T-helper 9 cell (primary cell): ENCODE measurements at places on chromosomes 3 and 15.

- no peak for DNase-seq
Measured at GRCh38 chr3:99999536-99999935, 114.8 kb downstream of the FILIP1L start.

DNA sequence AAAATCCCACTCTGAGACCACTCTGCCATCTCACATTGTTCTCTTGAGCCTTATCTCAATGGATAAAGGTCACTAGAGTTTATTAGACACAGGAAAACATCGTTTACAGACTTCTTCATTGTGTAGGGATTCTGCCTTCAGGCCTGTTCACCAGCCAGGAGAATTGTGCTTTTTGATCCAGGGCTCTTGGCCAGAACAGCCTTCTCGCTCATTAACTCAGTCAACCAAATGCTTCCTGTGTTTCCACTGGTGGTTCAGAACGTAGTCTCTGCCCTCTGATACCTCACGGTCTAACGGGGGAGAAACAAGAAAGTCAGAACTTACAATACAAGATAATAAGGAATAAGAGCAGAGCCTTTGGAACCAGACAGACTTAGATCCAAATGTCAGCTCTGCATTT, 54.2 kb upstream of the TSEN2 start:
- no peak for DNase-seq

DNA sequence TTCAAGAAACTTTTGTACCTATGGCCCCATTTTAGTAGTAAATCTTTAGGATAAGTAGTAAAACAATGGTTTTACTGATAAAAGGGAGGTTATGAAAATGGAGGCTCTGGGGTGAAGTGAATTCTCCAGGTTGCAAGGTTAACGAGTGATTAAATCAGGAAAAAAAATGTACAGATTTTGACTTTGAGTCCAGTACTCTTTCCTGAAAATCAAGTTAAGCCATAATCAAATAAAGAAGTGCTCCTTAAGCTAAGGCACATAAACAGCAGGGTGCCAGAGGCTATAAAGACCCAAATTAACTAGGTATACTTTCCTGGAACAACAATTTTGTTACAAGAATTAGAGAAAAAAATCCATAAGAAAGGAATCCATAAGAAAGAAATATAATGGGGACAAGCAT, 114.7 kb downstream of the DPH6 start:
- no peak for DNase-seq

- no peak for DNase-seq
Measured at GRCh38 chr3:170324962-170325361, 32.6 kb upstream of the SKIL start.

DNA sequence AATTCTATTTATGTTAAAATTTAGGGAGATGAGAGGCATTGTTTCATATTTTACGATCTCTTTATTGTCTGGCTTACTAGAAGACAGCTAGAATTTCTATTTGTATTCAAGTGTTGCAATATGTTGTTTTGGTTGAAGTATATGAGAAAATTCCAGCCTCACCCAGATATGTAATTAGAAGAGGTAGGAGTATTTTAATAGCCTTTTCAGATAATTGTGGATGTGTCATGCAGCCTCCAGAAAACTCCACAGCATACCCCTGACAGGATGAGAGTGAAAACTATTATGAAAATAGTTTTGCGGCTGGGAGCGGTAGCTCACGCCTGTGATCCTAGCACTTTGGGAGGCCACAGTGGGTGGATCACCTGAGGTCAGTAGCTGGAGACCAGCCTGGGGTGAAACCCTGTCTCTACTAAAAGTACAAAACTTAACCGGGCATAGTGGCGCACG, 21.5 kb upstream of the USP3 start:
- no peak for DNase-seq

- DNase-seq, result no peak
Measured at GRCh38 chr3:131361464-131362421, 19.8 kb upstream of the NUDT16 start.

GRCh38 chr3:36827133-36827532, 62.8 kb upstream of the DCLK3 start:
- DNase-seq, result no peak

GRCh38 chr15:88604381-88605188, 16.6 kb upstream of the AEN start:
- no peak for DNase-seq

GRCh38 chr15:57138349-57138788, 219.9 kb downstream of the TCF12 start:
- no peak for DNase-seq

GRCh38 chr3:25287291-25287884, 140.7 kb upstream of the RARB start:
- no peak for DNase-seq

DNA sequence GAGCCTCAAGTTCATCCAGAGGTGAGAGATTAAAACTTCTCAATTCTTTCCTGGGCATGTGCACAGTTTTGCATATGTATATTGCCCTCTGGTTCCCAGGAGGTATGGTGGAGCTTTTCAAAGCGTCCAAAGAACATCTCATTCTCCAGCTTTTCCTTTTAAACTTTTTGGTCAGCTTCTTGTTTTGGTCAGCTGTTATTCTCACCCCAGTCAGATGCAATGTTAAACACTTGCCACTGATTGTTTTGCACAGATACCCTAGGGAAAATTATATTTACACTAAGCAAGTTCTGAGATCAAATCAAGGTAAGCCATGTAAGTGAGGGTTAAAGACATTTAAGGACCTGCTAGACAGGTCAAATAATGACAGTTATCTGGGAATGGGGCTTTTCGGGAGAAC, 261.3 kb downstream of the EDEM1 start:
- DNase-seq, result no peak

DNA sequence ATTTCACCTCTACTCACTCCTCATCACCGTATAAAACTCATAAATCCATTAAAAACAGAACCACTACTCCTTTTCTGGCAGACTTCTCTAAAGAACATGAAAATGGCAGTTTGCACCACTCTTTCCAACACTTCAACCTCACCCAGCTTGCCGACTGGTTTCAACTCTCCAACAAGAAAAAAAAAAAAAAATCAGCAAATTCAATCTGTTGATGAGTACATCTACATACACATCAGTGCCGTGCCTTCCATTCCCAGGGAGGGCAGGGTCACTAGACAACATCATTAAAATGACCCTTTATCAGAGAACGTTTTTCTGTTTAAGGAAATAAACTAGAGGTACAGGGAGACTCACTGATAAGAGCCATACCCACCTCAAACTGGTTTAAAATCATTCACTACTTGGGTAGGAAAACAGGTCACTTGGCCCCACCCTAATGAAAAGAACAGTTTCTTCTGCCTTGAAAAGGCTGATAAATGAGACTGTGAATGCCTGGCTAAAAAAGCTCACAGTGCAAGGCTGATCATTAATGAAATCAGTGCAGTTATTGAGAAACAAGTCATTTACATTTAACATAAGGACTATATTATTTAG, 6.0 kb downstream of the ANXA2 start:
- DNase-seq, result no peak

GRCh38 chr3:129238945-129239705, 10.3 kb upstream of the COPG1 start:
- no peak for DNase-seq

DNA sequence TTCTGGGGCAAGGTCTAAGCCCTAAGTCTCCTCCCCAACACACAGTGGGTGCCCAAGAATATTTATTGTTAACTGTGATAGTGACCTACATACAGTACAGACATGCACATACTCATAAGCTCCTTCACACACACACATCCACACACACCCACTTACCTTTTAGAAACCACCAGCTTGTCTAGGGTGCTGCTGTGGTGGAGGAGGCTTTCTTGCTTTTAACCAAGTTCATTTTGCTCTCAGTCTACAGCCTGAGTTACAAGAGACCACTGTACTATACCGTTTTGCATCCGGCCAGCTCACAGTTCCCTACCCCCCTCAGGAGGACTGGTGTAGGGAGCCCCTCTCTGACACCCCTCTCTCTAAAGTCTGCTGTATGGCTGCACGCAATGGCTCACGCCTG, 16.7 kb downstream of the DAPK2 start:
- DNase-seq, result no peak

- DNase-seq, result no peak
Measured at GRCh38 chr15:65541231-65541820, 11.1 kb downstream of the HACD3 start.

DNA sequence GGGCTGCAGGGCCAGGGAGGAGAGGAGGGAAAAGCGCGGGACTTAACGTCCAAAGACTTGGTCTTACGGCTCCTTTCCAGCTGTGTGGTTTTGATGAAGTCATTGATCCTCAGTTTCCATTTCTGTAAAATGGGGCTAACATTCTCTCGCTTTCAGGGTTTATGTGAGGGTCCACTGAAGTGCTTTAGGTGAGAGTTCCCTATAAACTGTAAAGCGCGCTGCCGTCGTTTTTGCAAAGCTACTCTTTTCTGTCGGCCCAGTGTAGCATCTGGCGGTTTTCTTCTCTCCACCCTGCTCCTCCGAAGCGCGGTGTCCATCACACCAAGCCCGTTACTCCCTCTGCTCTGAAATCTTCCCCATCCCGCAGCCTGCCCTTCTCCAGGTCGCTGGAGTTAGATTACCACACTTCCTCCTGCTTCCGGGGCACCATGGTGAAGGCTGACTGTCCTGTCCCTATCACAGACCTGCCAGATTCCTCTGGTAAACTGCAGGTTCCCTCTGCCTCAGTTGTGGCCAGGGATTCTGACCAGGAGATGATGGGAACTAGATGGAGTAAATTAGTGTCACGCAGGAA, 702 bp upstream of the DNAJC17 start:
- DNase-seq, result no peak

DNA sequence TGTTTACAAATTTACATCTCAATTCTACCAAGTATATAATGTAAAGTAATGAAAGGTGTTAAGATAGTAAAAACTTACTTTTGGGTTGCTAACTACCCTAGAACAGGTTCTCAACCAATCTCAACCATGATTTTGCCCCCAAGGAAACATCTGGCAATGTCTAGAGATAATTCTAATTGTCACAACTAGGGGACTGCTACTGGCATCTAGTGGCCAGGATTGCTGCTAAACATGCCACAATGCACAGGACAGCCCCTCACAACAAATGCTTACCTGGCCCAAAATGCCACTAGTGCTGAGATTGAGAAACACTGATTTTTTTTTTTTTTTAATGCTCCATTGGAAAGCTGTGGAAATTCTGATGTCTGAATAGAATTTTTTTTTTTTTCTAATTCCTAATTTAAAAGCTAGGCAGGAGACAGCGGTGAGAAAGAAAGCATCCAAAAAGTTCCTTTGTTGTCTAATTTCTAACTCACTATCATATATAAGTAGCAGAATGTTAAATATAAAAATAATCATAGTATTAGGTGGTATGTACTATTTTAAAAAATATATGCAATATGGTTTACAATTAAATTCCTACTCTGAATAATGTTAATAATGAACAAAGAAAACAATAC, 81.5 kb downstream of the TJP1 start:
- DNase-seq, result no peak

DNA sequence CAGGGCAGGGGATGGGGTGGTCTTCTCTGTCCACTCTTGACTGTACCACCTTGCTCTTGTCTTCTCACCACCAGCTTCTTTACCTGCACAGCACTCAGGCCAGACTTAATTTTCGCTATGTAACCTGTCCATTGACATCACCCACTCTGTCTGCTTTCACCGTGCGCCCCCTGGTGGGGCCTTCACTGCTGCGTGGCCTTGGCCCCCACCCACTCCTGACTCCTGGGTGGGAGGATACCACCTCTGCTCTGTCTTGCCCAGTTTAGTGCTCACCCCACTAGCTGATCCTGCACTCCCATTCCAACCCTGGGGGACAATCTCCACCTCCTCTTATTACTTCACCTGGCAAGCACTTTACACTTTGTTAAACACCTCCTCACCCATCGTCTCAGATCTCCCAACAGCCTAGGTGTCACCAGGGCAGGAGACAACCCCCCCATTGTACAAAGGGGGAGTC, 17.7 kb downstream of the PTH1R start:
- peak; percentile 79 for DNase-seq

DNA sequence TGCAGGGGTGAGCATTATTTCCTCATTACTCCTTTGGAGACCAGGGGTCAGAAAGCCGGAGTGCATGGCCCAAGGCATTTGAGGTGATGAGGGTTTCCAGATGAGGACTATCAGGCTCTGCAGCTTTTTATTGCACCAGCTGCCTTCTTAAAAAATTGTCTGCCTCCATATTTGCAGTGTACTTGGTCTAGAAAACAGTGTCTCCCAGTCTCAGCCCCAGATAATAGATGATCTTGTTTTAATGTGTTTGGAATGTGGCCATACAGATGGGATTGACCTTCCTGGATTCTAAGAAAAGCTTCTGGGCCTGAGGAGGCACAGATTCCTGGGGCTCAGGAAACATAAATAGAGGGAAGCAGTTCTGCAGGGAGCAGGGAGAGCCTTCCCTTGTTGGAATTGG, 123.3 kb downstream of the GABRG3 start:
- no peak for DNase-seq

DNA sequence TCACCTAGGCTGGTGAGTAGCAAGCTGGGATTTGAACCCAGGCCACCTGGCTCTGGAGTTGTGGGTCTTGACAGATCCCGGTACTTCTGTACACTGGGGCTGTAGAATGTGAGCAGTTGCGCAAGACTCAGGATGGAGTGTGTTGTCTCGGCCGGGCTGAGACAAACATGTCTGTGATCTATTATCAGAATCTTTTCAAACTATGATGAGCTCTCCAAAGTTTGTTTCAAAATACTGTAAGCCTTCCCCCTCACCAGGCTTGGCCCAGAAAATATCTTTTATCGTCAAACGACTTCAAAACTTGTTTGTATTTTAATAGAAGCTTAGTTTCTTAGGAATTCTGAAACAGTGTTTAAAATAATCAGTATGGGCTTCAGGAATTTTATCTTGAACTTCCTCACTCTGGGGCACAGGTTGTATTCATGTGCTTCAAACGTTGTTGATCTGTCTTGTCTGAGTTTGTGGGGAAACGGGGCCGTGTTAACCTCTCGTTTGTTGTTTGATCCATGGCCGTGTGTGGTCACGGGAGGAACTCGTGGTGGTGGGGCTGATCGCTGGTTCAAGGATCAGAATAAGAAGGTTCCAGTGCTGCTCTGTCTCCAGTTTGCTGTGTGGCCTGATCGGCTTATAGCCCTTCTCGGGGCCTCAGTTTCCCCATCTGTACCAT, 40.3 kb upstream of the TFRC start:
- DNase-seq, result no peak

DNA sequence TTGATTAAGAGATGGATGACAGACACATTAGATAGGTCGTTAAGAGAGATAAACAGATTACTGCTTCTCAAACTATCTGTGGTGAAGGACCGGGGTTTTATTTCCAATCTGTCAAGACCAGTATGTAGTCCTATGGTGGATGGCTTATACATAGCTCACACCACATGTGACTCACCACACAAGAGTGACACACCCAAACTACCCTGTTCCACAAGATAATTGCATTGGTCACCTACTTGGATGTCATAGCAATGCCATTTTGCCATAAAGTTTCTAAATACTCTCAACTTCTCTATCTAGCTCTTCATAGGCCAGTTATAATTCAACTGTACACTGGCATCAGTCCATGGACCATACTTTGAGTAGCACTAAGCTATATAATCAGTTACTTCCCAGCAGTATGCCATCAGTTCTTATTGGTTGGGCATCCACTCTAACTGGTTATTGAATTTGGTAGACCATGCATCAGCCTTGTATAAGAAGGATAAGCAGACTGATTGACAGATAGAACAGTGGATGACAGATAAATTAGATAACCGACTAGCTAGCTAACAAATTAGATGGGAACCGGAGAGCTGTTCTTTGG, 11.6 kb downstream of the WWTR1 start:
- DNase-seq, result no peak
